ENCODE measurements at places on chromosomes 7 and 10.

GRCh38 chr10:124385627-124386185 lies 33.0 kb downstream of the OAT start:
- DNase-seq = peak; percentile 59

- no peak for DNase-seq
Measured at GRCh38 chr7:17492437-17492836, 194.0 kb downstream of the AHR start.

GRCh38 chr7:1401011-1401410 lies 58.3 kb downstream of the MICALL2 start:
- no peak for DNase-seq

- peak; percentile 93 for DNase-seq
Measured at GRCh38 chr7:25894902-25895791, 256.9 kb upstream of the NFE2L3 start.

All from spleen (tissue), 13 donors.